Neural crest cell (in vitro differentiated cells): ENCODE measurements at places on chromosomes 4 and X. TPM values are rescaled to one million over a fixed set of nuclear protein-coding genes. Genes with fewer than 3 reads are reported as not detected.

WDFY3 gene
- total RNA-seq, result 53.5 and 68.2 TPM in 2 replicates

ARHGEF38 gene
- not detected in 2 replicates for total RNA-seq

CFAP99 gene
- not detected in 2 replicates for total RNA-seq

DDIT4L gene
- total RNA-seq, result 0.14 and 0.18 TPM in 2 replicates

POF1B gene
- total RNA-seq, result not detected in 2 replicates

ATG4A gene
- total RNA-seq, result 7.5 and 8.4 TPM in 2 replicates

CTAG1A gene
- not detected in 2 replicates for total RNA-seq

IBSP gene
- total RNA-seq, result not detected in 2 replicates

SHISA3 gene
- total RNA-seq, result 24.2 and 25.4 TPM in 2 replicates

GABRG1 gene
- total RNA-seq, result not detected in 2 replicates

DNA sequence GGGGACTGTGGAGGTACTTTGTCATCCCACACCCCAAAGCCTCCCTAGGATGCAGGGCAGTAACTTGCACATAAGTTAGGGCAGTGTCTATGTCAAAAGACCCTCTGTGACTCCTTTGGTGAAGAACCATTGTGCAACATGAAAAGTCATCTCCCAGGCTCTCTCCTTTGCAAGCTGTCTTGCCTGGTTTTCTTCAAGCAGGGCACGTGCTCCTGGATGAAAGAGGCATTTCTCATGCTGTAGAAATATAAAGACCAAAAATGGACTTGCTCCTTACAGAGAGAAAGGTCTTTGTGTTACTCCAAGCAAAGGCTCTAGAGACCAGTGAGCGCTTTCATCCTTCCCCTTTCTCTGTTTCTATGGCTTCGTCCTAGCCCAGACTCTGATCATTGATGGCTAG is 44.9 kb downstream of the PLAC1 start:
- no peak for DNase-seq
- no peaks in the 10 kb centered on the region for H3K27me3 ChIP-seq
- H3K27ac ChIP-seq, result no peak overlapping the region
- no peaks in the 10 kb centered on the region for H3K36me3 ChIP-seq

- H3K4me1 ChIP-seq, result no peaks in the 10 kb centered on the region
- no peak for DNase-seq
- no peak overlapping the region for H3K27ac ChIP-seq
Observed at GRCh38 chrX:2859197-2859797, 30.6 kb downstream of the GYG2 start.

GRCh38 chr4:19686456-19686855 is 565.2 kb upstream of the SLIT2 start:
- no peak overlapping the region for H3K4me3 ChIP-seq
- no peaks in the 10 kb centered on the region for H3K4me1 ChIP-seq
- no peak overlapping the region for H3K27ac ChIP-seq
- DNase-seq, result no peak
- no peaks in the 10 kb centered on the region for H3K36me3 ChIP-seq

DNA sequence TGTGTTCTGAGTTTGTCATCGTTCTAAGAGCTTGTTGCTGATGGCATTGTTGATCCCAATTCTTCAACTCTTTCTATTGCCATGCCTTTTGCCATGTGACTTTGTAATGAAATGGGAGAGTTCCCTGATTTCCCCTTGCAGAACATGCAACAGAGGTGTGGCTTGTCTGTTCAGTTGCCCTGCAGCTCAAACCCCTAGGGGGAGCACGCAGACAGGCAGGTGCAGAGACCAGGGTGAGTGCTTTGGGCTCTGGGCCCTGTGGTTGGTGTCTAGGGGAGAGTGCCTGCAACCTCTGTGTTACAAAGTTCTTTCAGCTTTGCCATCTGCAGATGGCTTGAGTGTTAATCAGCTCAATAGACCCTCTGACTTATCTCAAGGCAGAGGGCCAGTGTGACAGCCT is 332.7 kb downstream of the MID1IP1 start:
- DNase-seq, result no peak
- H3K27ac ChIP-seq, result no peak overlapping the region
- H3K4me1 ChIP-seq, result no peaks in the 10 kb centered on the region
- H3K4me3 ChIP-seq, result no peak overlapping the region
- H3K36me3 ChIP-seq, result no peaks in the 10 kb centered on the region
- no peaks in the 10 kb centered on the region for H3K27me3 ChIP-seq

DNA sequence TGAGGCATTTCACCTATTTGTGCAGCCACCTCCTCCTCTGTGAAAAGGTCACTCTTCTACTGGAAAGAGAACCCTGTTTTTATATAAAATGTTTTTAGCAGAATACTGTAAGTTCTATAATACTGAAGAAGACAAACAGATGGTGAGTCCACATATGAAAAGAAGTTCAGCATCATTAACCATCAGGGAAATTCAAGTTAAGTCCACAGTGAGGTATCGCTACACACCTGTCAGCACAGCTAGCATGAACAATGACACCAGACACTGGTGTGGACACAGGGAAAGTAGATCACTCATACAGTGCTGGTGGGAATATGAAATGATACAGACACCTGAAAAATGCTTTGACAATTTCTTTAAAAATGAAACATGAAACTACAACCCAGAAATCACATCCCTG is 133.0 kb downstream of the MAD2L1 start:
- no peak overlapping the region for H3K4me3 ChIP-seq
- DNase-seq, result no peak

- H3K4me1 ChIP-seq, result peaks cover 49% of the 10 kb centered on the region
- DNase-seq, result no peak
- no peaks in the 10 kb centered on the region for H3K36me3 ChIP-seq
- peak overlapping the region; percentile 38 for H3K4me3 ChIP-seq
- H3K27me3 ChIP-seq, result peaks cover 12% of the 10 kb centered on the region
Observed at GRCh38 chr4:6777636-6778281, 4.8 kb upstream of the KIAA0232 start.

DNA sequence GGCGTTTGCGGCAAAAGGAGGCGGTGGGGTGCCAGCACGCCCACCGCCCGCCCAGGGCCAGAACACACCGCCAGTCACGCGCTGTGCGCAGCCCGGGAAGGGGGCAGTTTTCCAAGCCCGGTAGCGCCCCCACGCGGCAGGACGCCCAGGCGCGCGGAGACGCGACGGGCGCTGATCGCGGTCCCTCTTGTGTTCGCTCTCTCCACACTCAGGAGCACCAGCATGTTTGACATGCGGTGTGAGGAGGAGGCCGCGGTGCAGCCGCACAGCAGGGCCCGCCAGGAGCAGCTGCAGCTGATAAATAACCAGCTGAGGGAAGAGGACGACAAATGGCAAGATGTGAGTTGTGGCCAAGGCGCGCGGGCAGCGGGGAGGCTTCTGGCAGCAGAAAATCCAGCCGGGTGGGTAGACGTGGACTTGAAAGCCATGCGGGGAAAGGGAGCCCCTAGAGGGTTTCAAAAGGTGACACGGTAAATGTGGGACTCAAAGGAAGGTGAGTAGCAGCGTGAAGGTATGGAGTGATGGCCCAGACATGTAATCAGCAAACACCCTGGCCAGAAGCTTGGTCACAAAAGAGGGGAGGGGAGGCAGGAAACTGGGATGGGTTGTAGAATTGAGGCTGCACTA is 104.1 kb downstream of the PHOX2B start:
- H3K4me1 ChIP-seq, result peaks cover 16% of the 10 kb centered on the region
- H3K36me3 ChIP-seq, result no peaks in the 10 kb centered on the region
- no peak overlapping the region for H3K4me3 ChIP-seq
- H3K27me3 ChIP-seq, result peaks cover 2% of the 10 kb centered on the region

GRCh38 chrX:39971760-39972159 is 126.0 kb downstream of the BCOR start:
- H3K27ac ChIP-seq, result no peak overlapping the region
- DNase-seq, result no peak
- H3K4me3 ChIP-seq, result no peak overlapping the region
- H3K4me1 ChIP-seq, result peaks cover 22% of the 10 kb centered on the region
- H3K27me3 ChIP-seq, result peaks cover 2% of the 10 kb centered on the region

GRCh38 chrX:40127052-40127451 is 29.3 kb upstream of the BCOR start:
- H3K27ac ChIP-seq, result no peak overlapping the region
- peaks cover 4% of the 10 kb centered on the region for H3K4me1 ChIP-seq
- no peaks in the 10 kb centered on the region for H3K27me3 ChIP-seq

- H3K36me3 ChIP-seq, result no peaks in the 10 kb centered on the region
- no peak overlapping the region for H3K27ac ChIP-seq
- H3K4me1 ChIP-seq, result peaks cover 4% of the 10 kb centered on the region
- H3K27me3 ChIP-seq, result no peaks in the 10 kb centered on the region
Observed at GRCh38 chr4:52112411-52112810, 61.3 kb downstream of the SPATA18 start.

DNA sequence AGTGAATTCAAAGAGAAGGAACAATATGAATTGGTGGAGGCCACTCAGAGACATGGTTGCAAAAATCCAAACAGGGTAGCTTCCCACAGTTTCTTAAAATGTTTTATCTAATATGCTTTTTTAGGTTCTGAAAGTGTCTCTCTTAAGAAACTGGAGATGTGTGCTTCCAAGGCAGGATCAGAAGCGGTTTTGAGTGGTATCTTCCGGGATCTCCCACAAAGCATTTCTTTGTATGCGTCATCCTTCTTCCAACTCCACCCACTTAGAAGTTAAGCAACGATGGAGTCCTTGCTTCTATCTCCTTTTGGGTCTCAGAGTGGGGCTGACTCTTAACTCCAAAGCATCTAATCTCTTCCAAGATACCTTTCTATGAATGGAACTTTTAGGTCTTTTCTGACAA is 196.7 kb downstream of the MID1 start:
- DNase-seq, result no peak
- no peak overlapping the region for H3K4me3 ChIP-seq
- no peaks in the 10 kb centered on the region for H3K4me1 ChIP-seq
- no peak overlapping the region for H3K27ac ChIP-seq
